ENCODE measurements at places on chromosomes 12 and 14.

DNA sequence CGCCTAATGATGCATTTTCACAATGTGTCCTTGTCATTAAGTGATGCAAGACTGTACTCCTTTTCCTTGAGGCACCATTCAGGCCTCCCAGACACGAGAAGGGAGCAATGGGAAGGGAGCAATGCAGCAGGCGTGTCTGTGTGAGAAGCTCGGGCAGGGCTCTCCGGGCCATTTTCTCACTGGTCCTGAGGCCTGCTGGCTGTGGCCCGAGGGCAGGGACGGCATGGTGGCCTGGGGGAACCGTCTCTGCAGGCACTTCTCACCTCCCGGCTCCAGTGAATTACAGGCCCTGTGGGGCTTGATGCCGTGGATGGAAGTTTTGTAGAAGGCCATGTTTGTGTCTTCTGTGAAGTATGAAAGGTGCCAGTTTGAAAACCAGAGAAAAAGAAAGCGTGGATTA lies 71.0 kb downstream of the ADGRD1 start:
- no peak for DNase-seq

DNA sequence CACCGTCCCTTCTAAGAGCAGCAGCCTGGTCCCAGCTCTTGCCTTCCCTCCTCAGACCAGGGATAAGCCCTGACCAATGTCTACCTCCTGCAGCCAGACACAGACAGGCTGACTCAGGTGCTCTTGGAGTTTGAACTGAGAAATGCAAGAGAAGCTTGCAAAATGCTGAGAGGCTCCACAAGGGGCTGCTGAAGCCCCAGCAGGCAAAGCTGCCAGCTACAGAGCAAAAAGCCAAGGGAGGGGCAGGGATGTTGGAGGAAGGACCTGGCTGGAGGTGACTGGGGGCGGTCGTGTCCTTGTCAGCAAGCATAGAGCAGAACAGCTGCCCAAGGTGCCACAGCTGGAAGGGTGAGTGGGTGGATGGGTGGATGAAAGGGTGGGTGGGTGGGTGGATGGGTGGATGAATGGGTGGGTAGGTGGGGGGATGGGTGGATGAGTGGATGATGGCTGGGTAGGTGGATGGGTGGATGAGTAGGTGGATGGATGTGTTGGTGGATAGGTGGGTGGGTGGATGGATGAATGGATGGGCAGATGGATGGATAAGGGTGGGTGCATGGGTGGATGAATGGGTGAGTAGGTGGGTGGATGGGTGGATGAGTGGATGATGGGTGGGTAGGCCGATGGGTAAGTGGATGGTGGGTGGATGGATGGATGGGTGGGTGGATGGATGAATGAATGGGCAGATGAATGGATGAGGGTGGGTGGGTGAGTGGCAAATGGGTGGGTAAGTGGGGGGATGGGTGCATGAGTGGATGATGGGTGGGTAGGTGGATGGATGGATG lies 4.0 kb upstream of the INF2 start:
- no peak for DNase-seq

- peak; percentile 46 for DNase-seq
Observed at GRCh38 chr14:104094709-104095425, 9.4 kb downstream of the ASPG start.

DNA sequence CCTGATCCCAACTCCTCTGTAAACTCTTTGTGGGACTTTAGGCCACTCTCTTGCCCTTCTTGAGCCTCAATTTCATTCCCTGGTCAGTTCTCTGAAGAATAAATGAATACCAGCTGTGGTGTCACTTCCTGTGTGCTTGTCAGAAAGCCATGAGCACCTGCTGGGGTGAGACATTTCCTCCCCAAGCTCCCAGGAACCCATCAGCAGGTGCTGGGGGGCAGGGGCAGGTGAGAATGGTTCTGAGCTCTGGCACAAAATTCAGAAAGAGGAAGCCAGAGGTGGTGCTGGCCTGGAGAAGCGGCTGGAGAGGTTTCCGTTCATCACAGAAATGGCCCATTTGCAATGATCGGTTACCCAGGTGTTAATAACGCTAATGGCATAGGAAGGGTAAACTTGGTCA lies 14.9 kb downstream of the LHX5 start:
- no peak for DNase-seq

DNA sequence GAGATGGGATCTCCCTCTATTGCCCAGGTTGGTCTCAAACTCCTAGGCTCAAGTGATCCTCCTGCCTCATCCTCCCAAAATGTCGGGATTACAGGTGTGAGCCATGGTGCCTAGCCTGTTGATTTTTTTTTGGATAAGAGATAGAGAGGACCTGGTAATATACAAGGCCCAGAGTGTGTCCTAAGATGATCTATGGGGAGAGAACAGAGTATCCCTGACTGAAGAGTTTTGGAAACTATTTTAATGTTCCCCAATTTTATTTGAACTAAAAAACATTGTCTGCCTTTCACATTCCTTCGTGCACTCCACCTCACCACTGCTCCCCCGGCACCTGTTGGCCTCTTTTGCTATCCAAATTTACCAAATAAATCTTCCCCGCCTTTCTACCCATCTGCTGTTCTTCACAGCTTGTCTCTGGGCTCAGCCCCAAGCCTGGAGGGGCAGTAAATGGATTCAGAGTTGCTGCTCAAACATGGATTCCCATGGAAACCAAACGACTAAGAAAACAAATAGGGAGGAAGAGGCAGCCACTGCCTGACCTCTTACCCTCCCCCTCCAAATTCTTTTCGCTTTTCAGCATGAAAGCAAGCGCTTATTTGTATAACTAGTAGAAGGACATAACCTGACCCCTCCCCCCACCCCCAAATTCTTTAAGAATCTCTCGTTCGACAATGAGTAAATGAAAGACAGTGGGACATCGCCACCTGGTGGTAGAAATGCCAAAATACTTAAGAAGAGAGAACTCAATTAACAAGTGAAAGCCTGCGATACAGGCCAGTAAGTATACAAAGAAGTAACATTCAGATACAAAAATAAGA lies 22.6 kb downstream of the OR10G3 start:
- peak; percentile 87 for DNase-seq

GRCh38 chr12:91009319-91009950 lies 4.7 kb upstream of the EPYC start:
- DNase-seq = no peak

GRCh38 chr12:1022032-1022970 lies 31.3 kb downstream of the ERC1 start:
- DNase-seq = no peak

GRCh38 chr14:105064721-105065143 lies 498 bp downstream of the GPR132 start:
- DNase-seq = no peak

GRCh38 chr12:71591601-71592000 lies 72.0 kb downstream of the ZFC3H1 start:
- no peak for DNase-seq

DNA sequence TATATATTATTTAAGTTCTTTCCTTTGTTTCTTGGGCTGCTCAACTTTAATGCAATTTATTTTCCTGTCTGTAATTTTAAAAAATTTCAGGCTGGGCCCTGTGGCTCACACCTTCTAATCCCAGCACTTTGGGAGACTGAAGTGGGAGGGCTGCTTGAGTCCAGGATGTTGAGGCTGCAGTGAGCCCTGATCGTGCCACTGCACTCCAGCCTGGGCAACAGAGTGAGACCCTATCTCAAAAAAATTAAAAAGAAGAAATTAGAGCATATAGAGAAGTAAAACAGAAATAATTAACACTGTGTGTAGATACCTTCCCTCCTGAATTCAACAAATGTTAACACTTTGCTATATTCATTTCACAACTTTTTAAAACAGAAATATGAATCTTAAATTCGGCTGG lies 74.2 kb downstream of the DENND5B start:
- DNase-seq = no peak

DNA sequence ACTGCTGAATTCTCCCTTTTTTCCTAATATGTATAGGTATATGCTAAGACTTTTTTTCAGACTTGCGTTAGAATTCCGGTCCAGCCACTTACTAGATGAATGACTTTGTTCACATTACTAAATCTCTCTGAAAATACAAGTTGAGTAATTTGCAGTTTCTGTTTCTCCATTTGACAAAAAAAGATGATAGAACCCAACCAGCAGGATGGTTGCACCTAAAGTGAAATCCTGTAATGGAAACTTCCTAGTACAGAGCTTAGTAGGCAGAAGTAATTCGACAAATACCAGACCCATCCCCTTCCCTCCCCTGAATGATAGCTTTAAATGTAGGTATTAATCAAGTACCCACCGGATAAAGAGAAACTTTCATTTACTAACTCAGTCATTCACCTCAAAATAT lies 113.6 kb upstream of the RAP1B start:
- DNase-seq = no peak
